Stimulated activated CD4-positive, alpha-beta T cell treated with anti-CD3 and anti-CD28 coated beads, TNF-alpha, amount 100 ng/mL, for 1 hour (primary cell): ENCODE measurements at places on chromosomes 4 and X.

DNA sequence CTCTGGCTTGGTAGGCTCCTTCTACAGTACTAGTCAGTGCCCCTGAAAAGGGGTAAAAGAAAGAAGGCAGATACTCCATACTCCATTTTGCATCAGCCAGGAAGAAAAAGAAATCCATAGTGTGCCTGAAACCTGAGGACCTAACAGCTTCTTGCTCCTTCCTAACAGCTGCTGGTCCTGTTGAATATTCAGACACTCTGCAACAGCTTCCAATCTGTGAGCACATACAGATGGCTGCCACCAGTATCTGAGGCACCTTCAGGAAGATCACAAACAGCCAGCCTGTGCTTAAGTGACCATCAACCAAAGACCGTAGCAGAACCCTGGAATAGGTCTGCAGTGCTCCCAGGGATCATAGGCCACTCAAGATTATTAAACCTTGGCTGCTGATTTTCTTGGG is 4.3 kb downstream of the GIMD1 start:
- no peak for DNase-seq

- DNase-seq = no peak
These were observed 58.2 kb downstream of the WDR17 start for GRCh38 chr4:176123710-176124407.

- no peak for DNase-seq
These were observed 243.4 kb downstream of the SCFD2 start for GRCh38 chr4:53122280-53123116.

DNA sequence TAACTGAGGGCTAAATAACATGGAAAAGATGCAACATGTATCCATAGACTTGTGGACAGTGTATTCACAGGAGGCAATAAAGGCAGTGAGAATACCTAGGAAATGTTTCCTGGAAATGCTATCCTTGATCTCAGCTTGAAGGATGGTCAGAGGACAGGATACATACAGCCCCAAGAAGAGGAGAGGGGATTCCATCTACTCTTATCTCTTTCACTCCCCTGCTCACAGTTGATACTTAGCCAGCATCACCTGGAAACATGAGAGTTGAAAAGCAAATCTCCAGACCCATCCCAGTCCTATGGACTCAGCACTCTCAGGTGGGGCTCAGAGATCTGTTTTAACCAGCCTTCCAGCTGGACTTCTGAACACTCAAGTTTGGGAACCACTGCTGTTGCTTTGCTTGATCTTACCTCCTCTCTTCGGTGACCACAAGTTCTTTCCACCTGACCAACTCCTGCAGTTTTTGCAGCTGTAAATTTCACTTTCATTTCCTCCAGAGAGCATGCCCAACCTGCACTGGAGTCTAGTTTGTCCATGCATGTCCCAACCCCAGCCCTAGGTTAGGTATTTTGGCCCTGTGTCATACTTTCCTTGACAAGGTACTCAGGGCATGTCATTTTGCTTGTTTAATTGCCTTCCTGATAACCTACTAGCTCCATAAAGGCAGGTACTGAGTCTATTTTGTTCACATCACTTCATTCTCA is 10.4 kb downstream of the RELL1 start:
- DNase-seq = no peak

GRCh38 chr4:137408527-137409177 is 123.6 kb downstream of the PCDH18 start:
- no peak for DNase-seq

- DNase-seq = no peak
These were observed 126.5 kb downstream of the GASK1B start for GRCh38 chr4:158046345-158046744.

- DNase-seq = no peak
These were observed 124.0 kb upstream of the PJA1 start for GRCh38 chrX:69289046-69289792.
